ENCODE measurements at places on chromosomes 13 and 19.

- no peak for DNase-seq
Measured at GRCh38 chr13:90702050-90702449, 645.4 kb upstream of the MIR17HG start.

GRCh38 chr19:43532571-43532961 lies 422 bp upstream of the ZNF575 start:
- no peak for DNase-seq

- peak; percentile 19 for DNase-seq
Measured at GRCh38 chr13:90238413-90238812, 1109.1 kb upstream of the MIR17HG start.

GRCh38 chr13:112179995-112180394 lies 113.0 kb downstream of the SOX1 start:
- no peak for DNase-seq

GRCh38 chr13:76955193-76955592 lies 6.9 kb downstream of the ACOD1 start:
- no peak for DNase-seq

Measured in tongue (tissue), 3 donors.